A549 (cell line): ENCODE measurements at places on chromosomes 2 and 18. TPM values are rescaled to one million over a fixed set of nuclear protein-coding genes. Genes with fewer than 3 reads are reported as not detected.

RMDN2 gene
- polyA plus RNA-seq, result 4.6 to 5.4 TPM (median 4.8 TPM) in 3 replicates

DNA sequence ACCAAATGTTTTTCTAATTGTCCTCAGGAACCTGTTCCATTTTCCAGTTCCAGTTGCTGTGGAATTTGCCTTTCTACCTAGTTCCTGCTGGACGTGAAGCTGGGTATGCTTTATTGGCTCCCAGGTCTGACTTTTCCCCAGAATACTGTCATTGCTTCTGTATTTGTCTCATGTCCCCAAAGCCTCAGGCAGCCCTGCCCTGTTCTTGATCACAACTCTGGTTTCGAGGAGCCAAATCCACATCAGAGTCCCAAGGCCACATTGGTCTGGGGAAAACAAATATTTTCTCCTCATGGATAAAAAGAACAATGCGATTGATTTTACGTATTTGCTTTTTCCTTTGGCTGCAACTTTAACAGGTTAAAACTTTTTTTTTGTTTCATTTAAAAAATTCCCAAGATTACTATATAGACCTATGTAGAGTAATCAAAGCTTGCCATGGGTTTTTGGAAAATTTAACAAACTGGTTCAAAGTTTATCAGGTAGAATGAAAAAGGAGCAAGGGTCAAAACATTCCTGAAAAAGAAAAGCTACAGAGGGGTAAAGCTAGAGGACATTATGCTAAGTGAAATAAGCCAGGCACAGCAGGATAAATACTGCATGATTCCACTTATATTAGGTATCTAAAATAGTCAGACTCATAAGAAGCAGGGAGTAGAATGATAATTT, 85.2 kb downstream of the MDH1 start:
- no peak for DNase-seq

DNA sequence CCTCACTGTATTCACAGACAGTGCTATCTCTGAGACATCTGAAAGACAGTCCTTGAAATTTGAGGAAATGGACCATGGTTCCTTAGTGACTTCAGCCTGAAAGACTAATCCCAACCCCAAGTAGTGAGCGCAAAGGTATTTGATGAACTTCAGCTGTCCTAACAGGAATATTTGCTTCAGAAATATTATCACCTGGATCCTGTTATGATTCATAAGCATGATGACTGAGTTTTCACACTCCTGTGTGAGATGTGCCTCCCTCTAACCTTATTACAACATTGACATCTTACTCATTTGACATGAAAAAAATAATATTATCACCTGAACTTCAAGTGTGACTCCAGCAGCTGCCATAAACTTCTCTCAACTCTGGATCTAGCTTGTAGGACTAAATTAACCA, 11.6 kb upstream of the MRPL19 start:
- DNase-seq, result no peak

- DNase-seq, result peak; percentile 55
Observed at GRCh38 chr2:24919037-24919505, 966 bp downstream of the ADCY3 start.

DNA sequence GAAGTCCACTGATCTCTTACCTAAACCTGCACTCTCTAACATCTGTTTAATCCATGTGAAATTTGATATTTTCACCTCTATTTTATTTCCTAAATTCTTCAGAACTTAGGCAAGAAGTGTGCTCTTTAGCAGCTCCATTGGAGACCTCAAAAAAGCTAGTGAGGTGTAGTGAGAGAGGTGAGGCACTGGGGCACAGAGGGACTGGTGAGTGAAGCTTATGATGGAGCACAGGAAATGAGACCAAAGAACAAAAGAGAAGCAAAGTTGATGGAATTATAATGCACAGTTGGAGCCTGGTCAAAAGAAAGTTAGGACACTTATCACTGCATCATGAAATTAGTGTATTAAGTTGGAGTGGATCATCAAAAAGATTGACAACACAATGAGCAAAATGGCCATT, 1050.7 kb upstream of the NRXN1 start:
- DNase-seq, result no peak

DNA sequence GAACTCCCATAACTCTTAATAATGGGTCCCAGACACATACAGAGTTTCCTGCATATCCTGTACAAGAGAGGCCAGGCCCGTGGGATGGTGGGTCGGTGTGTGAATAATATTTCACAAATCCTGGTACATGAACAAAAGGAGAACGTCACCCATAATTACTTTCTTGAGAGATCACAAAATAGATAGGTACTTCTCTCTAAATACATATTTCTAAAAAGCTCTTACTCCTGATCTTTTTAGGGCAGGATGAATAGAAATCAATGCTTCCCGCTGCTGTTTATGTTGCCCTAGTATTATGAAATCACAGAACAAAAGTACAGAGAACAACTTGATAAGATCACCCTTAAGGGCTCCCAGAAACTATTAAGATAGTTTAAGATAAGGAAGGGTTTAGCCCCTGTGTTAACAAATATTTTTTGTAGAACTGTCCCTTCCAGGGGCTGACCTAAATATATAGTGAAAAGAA, 5.4 kb downstream of the IRS1 start:
- DNase-seq, result no peak

GRCh38 chr18:56109757-56110156, 521.8 kb upstream of the TCF4 start:
- no peak for DNase-seq

MSTN gene
- 0.03 to 0.06 TPM (median 0.05 TPM) in 3 replicates for polyA plus RNA-seq

DNA sequence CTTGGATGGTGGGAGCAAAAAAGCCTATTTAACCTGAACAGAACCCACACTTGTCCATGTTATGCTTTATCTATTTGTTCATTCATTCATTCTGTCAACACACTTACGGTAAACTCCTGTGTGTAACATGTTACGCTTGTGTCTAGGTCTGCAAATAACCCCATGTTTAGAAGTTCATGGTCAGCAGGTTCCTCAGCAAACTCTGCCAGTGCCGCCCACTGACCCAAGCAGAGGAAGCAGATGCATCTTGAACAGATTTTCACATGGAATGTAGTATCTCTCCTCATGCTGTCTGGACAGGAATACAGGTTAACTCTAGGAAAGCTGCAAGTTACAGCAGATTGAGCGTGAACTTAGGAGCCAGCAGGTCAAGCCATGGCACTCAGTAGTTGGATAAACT, 213.7 kb upstream of the COPS8 start:
- no peak for DNase-seq

DNA sequence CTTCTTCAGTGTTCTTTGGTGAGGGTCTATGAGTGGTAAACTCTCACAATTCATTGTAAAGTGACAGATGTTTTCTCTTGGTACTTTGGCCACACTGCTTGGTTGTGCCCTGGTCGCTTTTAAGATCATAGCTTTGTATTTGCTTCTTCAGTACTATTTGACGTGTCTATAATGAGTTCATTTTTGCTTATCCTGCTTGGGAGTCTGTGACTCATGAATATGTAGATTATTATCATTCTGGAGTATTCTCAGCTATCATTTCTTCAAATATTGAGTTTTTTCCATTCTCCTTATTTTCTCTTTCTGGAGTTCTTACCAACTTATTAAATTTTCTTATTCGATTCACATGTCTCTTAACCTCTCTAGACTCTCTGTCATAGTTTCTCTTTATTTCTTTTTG, 73.0 kb upstream of the HS6ST1 start:
- DNase-seq, result no peak

GKN1 gene
- polyA plus RNA-seq, result 0.45 to 0.90 TPM (median 0.45 TPM) in 3 replicates

DNA sequence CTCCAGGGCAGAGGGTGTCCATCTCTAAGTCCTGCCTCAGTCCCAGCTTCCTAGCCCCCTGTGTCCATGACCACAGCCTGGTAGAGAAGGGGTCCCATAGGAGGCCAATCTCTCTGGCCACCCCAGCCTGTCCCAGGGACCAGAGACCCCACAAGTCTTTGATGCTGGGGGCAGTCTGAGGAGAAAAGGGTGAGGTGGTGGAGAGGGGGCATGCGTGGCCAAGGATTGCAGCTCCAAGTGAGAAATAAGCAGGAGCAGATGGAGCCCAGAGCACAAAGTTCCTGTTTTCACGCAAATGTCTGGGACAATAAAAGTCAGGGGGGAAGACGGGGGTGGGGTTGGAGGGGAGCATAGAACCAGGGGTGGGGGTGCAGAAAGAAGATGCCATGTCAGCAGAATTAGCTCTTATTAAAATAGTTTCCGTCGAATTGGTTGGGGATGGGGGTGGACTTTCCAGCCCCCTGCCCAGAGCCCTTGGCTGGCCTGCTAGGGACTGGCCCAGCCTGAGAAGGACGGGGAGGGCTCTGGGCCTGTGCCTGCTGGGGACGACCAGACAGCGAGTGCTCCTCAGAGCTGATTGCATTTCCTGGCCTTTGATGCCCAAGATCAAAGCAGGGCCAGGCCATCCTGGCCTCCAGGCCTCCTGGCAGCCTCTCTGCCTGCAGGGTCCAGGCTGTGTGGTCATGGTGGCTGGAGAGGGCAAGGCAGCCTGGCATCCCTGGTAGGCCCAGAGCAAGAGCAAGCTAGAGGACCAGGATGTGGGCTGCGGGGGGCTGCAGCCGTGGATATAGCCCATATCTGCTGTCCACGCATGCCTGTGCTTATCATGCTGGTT, 337.1 kb downstream of the DYSF start:
- DNase-seq, result no peak

OR6B2 gene
- not detected in 3 replicates for polyA plus RNA-seq

- DNase-seq, result no peak
Observed at GRCh38 chr2:134248913-134249312, 5.0 kb upstream of the MGAT5 start.

DNA sequence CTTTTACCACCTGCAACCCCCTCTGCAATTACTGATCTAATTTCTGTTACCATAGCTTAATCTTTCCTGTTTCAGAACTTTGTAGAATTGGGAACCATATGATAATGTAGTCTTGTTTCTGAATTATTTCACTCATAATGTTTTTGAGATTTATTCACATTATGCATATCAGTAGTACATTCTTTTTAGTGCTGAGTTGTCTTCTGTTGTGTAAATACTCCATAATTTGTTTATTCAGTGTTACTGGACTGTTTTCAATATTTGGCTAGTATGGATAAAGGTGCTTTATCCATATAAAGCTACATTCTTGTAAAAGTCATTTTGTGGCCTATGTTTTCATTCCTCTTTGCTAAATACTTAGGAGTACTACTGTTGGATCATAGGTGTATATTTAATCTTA, 152.5 kb downstream of the TAF4B start:
- no peak for DNase-seq

DNA sequence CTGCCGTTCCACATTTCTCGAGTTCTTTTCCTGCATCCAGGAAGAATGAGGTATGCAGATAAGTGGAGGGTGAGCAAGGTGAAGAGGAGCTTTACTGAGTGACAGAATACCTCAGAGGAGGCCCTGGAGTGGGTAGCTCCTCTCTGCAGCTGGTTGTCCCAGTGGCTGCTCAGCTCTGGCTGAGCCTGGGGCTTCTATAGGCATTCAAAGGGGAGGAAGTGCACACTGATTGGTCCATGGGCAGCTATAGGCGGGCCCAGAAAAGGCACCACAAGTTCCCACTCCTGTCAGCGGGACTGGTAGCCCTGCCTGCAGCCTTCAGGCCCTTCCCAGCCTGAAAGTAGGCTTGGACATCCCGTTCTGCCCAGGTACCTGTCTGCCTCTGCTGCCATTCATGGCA, 94.7 kb downstream of the DOK6 start:
- DNase-seq, result no peak

DNA sequence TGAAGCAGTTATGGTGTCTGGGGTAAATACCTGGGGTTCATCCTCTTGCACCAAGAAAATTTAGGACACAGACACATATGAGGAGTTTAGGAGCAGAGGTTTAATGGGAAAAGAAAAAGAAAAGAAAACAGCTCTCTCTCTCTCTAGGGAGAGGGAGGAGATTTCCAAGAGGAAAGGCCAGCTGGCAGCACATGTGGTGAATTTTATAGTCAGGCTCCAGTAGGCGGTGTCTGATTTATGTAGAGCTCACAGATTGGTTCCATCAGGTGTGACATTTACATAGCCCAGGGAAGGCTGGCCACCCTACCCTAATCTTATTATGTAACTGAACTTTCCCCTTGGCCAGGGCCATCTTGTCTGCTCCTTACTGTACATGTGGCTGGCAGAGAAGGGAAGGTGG, 297.5 kb upstream of the RGPD4 start:
- DNase-seq, result no peak

DNA sequence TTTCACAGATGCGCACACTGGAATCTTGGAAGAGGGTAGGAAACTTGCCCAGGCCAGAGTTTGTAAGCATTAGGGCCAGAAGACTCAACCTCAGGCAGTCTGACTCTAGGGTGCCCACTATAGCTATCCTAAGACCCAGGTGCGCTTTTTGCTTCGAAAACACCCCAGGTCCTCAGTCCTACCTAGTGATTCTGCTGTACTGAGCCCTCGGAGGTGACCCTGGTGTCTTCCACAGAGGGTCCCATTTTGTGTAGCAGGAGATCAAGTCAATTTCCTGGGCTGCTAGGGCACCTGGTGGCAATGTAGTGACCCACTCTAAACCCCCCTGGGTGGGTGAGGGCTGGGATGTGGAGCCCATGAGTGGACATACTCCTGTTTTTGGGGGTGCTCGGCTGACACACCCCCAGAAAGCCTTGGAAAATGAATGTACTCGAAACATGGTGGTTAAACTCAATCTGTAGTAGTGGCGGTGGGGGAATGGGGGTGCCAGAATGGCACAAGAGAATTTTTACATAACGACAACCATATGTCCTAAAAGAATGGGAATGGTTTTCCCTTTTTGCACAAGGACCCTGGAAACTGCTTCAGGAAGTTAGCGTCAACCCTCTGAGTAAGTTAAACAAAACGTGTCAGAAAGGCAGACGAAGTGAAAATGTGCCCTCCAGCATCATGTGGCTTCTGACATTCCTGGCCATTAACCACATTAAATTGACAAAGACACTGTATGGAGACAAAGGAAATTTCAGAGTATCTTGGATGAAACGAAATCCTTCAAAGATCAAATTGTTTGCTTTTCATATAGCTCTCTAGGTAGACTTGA, 218.0 kb upstream of the COPS8 start:
- no peak for DNase-seq

MARCO gene
- polyA plus RNA-seq, result 0.05 to 0.07 TPM in 2 of 3 replicates, not detected in the other

DNA sequence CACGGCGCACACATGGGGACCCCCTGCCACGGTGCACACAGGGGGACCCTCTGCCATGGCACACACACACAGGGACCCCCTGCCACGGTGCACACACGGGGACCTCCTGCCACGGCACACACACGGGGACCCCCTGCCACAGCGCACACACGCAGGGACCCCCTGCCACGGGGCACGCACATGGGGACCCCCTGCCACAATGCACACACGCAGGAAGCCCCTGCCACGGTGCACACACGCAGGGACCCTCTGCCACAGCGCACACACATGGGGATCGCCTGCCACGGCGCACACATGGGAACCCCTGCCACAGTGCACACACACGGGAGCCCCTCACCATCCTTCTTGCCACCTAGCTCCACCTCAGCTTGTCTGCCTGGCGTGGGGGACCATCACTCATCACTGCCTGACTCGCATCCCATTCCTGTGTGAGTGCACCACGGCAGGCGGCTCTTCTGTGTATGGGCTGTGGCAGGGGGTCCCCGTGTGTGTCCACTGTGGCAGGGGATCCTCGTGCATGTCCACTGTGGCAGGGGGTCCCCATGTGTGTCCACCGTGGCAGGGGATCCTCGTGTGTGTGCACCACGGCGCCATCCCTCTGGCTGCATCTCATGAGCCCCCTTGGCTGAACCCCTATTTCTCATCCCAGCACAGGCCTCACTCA, 206.7 kb downstream of the EIPR1 start:
- DNase-seq, result no peak

- peak; percentile 62 for DNase-seq
Observed at GRCh38 chr2:156883804-156884203, 373.7 kb upstream of the GALNT5 start.
